ENCODE measurements at places on chromosomes 5 and 9.

DNA sequence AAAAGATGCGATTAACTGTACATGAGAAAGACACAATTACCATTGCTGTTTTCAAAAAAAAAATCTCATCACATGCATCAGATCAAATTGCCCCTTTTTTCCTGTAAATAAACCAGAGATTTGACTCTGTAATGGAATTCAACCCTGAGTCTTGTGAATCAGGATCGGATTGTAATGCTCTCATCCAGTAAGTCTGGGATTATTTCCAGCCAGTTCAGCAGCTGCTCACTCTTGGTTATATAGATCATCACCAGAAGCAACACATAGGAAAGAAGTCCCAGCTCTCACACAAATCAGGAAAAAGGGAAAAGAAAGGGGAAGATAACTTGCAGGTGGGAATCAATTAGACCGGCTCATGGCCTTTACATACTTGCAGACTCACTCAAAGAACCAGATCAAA is 97.8 kb upstream of the SPOCK1 start:
- DNase-seq, result no peak

DNA sequence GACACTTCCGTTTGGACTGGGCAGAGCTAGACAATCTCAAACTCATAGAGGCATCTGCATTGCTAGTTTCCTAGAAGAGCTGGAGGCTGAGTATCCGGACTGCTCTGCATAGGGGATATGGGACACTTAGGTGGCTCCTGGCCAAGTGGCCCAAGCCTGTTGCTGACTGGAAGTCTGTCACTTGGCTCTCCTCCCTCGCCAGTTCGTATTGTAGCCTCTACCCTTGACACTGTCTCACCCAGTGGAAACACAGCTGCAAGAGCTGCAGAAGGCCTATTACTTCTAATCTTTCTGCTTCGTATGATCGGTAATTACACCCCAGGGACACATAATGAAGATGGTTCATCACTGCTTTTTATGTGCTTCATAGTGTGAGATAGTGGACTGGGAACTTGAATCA is 34.7 kb downstream of the ITGA1 start:
- no peak for DNase-seq

- no peak for DNase-seq
Measured at GRCh38 chr9:98634685-98635336, 73.9 kb downstream of the GABBR2 start.

GRCh38 chr5:73460133-73460532 is 11.6 kb upstream of the FOXD1 start:
- no peak for DNase-seq

DNA sequence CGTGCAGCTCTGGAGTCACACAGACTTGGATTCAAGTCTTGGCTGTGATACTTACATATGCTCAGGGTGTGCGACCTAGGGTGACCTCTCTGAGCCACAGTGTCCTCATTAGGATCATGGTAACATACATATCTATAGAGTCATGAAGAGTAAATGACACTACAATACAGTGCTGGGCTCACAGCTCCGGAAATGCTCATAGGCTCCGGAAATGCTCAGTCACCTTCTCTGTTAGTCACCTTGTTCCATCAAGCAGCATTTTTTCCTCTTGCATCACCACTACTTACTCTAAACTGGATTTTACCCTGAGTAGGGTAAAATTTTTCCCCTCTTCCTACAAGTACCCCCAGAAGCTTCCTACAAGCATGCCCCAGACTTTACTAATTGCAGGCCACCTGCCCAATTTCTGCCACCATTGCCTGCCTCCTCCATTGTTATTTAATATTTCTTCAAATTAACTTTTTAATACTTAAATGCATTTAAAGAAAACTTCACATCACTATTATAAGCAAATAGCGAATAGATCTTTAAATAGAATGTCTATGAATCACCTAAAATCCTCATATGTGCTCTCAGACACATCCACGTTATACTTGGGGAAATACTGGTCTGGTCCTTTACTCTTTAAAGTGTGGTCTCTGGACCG is 147.6 kb upstream of the SPRY4 start:
- DNase-seq, result no peak

GRCh38 chr5:31553863-31554262 is 21.8 kb downstream of the C5orf22 start:
- DNase-seq, result no peak
